ENCODE measurements at places on chromosomes 7 and 10.

GRCh38 chr7:141190495-141190894, 116.6 kb downstream of the TMEM178B start:
- DNase-seq, result no peak

- DNase-seq, result no peak
Measured at GRCh38 chr10:58969576-58969975, 206.9 kb upstream of the PHYHIPL start.

- DNase-seq, result no peak
Measured at GRCh38 chr7:113113912-113114311, 4.4 kb downstream of the SMIM30 start.

GRCh38 chr7:106038916-106039315, 73.2 kb downstream of the SYPL1 start:
- DNase-seq, result no peak

DNA sequence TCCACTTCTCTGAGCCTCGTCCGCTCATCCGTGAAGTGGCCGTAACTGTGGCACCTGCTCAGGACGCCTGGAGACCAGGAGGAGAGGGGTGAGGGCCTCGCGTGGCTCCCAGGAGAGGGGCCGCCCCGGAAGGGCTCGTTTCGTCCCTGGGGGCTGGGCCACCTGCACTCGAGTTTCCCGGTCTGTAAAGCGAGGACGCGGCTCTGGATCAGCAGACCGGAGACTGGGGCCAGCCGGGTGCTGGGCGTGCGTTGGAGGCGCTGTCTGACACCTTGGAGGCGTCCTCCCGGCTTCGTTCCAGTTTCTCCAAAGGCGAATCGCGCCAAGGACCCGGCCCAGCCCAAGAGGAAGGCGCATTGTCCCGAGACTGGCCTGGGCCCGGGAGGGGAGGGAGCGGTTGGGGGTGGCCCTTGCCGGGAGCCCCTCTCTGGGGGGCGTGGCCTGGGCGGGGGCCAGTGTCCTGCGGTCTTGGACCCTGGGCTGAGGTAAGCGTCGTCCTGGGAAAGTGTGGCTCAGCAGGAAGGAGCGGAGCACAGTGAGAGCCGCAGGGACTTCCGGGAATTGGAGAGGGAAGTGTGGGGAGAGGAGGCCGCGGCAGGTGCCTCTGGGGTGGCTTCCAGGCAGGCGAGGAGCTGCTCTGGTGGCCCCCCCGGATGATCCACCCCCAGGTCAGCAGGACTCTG, 89.6 kb downstream of the FOXL3 start:
- no peak for DNase-seq

DNA sequence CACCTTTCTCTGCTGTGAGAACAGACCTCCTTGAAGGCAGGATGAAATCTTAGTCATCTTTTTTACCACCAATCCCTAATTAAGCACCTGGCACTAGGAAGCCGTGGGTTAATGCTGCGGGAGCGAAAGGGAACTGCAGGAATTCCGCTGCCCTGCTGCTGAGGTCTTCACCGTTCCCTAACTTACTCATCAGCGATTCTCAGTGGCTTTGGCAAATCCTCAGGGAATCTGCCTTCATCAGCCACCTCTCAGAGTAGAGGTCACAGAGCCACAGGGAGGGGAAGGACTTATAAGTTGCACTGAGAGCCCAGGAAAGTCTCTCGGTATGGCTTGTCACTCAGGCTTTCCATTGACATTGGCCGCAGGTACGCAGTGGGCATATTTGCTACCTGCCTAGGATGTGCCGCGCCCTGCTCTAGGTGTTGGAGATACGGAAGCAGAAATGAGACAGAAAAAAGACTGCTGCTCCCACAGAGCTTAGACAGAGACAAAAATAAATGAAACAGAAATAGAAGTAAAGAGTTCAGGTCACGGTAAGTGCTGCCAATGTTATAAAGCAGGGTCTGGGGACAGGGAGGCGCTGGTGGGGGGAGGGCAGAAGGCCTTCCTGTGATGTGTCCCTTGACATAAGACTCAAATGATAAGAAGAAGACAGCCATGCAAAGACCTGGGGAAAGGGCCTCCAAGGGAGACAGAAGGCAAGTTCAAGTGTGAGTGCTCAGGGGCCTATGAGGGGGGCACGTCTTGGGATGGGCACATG, 72.6 kb upstream of the OPALIN start:
- no peak for DNase-seq

DNA sequence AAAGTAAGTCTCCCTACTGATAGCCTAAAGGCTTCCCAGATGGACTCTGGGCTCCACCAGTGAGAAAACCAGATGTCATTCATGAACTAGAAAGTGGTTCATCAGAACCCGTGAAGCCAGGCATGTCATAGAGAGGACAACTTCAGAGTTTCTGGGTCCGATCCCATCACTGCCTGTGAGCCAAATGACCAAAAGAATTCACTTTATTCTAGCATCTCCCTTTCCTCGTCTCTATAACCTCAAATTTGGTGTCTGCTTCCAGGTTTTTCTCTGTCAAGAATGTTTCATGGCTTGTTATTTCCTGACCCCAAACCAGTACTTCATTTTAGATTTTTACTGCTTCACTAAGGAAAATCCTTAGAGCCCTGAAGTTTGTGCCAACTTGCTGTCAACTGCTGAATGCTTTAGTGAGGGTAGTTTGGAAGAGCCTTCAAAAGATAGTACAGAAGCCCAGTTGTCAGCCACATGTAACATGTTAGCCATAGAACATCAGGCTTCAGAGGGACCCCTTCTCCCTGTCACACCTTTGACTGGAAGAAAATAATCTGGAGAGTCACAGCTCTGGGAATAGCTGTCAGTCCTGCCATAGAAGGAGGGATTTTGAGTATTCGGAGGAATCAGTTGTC, 34.0 kb downstream of the ITGB8 start:
- DNase-seq, result no peak

DNA sequence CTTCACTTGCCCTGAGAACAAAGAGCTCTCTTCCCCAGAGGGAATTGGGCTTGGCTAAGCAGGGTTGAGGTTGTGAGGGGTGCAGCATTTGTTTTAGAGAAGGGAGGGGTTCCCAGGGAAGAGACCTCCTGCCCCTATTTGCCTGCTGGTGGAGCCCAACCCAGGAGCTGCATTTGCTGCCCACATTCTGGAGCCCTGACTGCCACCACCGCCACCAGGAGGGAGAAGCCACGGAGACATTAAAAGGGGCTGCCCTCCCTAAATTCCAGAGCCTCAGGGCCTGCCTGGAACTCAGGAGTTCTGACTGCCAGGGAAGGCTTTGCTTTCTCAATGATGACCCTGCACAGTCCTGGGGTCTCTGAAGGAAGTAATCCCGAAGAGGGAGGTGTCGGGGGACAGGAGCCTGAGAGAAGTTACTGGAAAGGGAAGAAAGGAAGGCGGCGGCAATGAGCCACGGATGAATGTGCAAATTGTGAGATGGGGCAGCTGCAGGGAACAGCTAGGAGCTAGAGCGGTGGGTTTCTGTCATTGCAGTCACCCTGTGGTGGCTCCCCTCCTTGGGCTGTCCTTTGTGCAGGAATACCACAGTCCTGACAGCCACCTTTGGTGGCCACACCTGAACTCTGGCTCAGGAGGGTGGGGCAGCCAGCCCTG, 51.3 kb downstream of the NEURL1 start:
- no peak for DNase-seq

- no peak for DNase-seq
Measured at GRCh38 chr7:105496521-105496920, 25.6 kb downstream of the PUS7 start.

DNA sequence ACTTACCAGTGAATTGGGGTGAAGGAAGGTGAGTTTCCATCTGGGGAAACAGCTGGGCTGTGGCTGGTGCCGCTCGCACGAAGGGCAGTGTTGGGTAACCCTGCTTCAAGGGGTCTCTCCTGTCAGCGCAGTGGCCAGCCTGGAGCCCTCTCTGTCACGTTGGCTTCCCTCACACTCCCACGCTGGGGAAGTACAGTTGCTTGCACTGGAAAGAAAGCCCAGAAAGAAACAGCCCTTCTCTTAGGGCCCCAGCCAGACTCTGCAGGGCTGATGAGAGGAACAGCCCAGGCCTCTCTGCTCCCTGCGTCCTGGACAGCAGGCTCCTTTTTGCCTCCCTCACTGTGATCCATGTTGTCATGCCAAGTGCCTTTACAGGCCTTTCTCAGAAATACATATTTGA, 40.3 kb upstream of the TRIM8 start:
- DNase-seq, result no peak

DNA sequence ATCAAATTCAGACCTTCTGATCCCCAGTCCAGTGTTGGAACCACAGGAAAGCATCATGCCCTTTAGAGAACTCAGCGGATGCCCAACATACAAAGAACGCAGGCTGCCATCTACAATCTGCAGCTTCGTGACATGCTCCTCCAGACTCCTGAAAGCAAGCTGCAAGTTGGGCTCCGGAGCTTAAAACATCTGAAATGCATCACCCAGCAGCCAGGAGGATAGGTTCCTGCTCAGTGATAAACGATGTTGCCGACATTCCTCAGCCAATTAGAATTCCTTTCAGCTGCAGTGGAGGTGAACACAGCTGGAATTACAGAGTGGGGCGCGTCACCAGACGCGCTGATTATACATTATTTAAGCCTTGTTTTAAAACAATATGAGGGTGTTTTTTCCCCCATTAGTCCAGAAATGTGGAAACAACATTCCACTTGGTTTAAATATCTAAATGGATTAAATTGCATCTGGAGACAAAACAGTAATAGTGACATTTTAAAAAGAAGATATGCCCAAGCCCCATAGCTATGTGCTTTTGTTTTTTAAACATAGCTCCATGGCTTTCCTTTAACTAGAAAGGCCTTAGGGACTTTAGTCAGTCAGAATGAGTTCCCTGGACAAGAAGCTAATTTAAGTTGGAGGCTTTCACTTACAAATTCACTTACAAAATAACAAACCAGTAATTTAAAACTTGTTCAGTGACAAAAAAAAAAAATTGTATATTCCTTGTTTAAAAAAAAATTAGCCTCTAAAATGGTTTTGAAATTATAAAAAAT, 6.3 kb downstream of the SMURF1 start:
- DNase-seq, result no peak

- DNase-seq, result no peak
Measured at GRCh38 chr7:2266911-2267310, 24.9 kb downstream of the NUDT1 start.

DNA sequence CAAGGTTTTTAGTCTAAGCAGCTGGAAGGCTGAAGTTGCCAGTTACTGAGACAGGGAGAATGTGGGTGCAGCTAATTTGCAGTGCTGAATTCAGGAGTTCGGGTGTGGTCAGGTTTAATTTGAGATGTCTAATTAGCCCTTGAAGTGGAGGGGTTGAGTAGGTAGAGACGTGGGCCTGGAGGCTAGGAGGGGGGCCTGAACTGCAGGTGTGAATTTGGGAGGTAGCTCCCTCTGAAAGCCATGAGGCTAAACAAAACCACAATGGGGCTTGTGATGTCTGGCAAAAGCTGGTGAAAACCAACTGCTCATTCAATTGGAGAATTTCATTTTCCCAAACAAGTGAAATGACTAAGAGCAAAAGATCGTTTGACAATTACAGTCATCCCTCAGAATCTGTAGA, 246.0 kb upstream of the NFE2L3 start:
- no peak for DNase-seq

- no peak for DNase-seq
Measured at GRCh38 chr7:116726713-116727431, 54.9 kb downstream of the MET start.

- no peak for DNase-seq
Measured at GRCh38 chr10:28444031-28444430, 88.9 kb upstream of the WAC start.

- no peak for DNase-seq
Measured at GRCh38 chr7:137879357-137880158, 32.8 kb upstream of the DGKI start.

DNA sequence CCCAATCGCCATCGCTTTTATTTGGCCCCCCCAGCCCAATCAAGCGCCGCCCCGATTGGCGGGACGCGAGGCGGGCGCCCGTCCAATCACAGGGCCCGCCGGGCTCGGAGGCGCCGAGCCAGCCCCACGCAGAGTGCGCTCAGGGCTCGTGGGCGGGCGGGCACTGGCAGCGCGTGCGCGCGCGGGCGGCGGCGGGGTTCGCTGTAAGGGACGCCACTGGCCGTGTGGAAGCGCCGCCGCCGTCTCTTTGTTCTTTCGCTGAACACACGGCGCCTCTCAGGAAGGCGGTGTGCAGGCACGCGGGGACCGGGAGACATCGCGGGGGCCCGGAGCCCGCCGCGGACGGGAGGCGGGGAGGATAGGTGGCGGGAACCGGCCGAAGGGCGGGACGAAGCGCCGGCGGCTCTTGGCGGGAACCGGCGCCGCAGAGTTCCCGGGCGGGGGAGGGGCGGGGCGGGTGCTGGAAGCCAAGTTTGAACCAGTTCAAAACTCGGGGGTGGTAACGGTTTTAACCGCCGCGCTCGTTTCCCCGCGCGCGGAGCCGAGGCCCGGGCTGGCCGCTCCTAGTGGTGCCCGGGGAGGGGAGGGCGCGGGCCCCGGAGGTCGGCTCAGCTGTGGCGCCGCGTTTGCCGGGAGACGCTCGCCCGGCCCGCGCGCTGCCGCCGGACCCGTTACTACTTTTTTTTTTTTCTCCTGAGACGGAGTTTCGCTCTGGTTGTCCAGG, 370 bp upstream of the EZH2 start:
- peak; percentile 92 for DNase-seq

GRCh38 chr7:13702251-13702650, 287.2 kb downstream of the ETV1 start:
- no peak for DNase-seq

GRCh38 chr10:124741281-124741921, 2.8 kb downstream of the FAM53B start:
- DNase-seq, result peak; percentile 83

DNA sequence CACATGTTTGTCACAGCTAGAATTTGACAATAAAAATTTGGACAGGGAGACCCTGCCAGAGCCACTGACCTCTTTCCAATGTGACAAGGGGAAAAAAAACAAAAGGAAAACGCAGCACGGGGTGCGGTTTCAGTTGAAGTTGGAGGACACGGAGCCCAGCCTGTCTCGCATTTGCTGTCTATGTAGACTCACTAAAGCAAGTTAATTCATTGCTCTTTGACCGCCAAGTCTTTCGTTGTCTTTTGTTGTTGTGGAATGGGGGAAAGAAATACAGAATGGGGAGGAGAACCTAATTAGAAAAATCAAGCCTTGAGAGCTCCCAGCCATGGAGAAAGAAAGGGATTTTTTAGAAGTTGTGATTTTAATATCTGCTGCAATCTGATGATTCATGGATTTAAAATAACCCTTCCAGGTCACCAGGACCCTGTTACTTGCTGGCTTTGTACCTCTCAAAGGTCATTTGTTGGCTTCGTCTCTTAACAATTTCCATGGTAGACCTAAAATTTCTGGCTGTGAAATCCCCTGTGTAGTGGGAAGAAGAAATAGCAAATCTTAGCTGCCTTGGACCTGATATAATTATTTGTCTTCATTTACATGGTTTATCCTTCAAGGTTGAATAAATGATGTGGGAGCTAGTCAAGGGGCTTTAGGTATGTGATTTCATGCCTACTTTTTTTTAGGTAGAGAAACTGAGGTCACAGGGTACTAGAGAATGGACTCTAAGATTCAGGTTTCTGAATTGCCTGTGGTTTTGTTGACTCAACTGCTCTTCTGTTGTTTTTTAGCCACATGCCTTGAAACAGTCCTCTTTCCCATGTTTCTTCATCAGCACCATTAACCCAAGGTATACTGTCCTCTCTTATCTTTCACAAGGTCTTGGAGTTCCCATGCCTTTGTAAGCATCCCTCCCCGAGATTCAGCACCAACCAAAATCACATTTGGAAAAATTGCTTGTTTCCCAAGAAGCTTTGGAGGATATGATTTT, 78.7 kb downstream of the TCF7L2 start:
- DNase-seq, result no peak
